PC-3 (cell line): ENCODE measurements at places on chromosomes 12 and 14. TPM values are rescaled to one million over a fixed set of nuclear protein-coding genes. Genes with fewer than 3 reads are reported as not detected.
A peak's percentile ranks its signal among the peaks of the same experiment; 100 is the strongest.

YEATS4 gene
- total RNA-seq: 36.1 and 41.3 TPM in 2 replicates

CLEC2A gene
- total RNA-seq: not detected in 2 replicates

ANKRD33 gene
- total RNA-seq: not detected in 2 replicates

- peak; percentile 77 for DNase-seq
Observed at GRCh38 chr12:89073027-89073398, 279.3 kb downstream of the DUSP6 start.

- no peak for DNase-seq
Observed at GRCh38 chr14:93765155-93765554, 23.1 kb downstream of the PRIMA1 start.

DNA sequence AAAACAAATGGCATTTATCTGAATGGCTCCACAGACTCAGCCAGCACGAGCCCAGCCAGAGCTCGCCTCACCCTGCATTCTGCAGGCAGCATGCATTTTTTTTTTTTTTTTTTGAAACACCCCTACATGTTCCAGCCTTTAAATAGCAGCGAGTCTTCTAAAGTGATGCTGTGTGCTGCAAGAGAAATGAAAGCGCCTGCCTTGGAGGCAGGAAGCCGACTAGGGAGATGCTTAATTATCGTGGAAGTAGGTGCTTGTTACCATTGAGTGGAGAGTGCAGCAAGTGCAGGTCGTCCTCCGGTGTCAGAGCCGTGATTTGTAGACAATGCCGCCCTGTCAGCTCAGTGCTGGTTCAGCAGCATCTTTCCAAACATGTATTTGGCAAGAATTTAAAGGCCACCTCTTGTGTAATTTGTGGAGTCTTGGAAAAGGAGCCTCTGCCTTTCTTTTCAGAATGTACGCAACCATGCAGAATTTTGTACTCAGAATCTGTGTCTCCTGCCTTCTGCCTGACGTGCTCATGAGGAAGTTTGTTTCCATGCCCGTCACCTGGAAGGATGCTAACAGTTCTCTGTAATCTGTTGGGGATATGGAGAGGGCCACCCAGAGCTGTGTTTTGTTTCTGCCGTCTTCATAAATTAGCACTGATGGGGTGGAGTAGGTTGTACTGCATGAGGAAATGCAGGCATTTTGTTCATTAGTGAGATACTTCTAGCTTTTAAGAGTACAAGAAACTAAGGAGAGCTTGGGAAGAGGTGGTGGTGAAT lies 345.9 kb upstream of the RGS6 start:
- no peak for DNase-seq

DNA sequence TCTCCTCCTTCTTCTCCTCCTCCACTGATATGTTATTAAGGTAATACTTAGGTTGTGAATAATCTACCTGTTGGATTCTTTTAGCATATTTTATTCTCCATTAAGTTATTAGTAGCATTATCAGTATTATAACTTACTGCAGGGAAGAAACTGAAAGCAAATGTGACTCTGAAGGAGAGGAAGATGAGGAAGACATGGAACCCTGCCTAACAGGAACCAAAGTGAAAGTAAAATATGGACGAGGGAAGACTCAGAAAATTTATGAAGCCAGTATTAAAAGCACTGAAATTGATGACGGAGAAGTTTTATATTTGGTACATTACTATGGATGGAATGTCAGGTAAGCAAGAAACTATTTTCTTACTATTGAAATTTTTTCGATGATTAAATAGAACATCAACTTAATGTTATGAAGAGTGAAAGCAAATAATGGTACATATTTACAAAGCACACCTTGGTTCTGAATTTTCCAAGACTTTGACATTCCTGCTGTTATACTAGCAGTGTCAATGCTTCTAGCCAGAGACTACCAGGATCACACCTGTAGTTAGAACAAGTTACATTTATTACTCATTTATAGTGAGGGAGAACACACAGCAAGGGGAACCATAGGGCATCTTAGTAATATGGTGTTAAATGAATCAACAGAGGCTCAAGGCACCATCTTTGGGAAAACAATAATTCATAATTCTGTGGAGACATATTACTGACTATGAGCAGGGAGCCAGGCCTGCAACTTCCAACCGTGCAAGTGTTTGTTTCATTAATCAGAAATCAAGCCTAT lies 42.0 kb upstream of the TOMM20L start:
- no peak for DNase-seq

GRCh38 chr12:120668091-120668867 lies 18.7 kb upstream of the MLEC start:
- DNase-seq: no peak

GRCh38 chr12:5884866-5885265 lies 60.2 kb downstream of the ANO2 start:
- no peak for DNase-seq

- no peak for DNase-seq
Observed at GRCh38 chr14:32329690-32330285, 690 bp downstream of the AKAP6 start.

- DNase-seq: no peak
Observed at GRCh38 chr12:69464428-69464827, 5.8 kb upstream of the FRS2 start.
